ENCODE measurements at places on chromosomes 6 and 20. TPM values are rescaled to one million over a fixed set of nuclear protein-coding genes. Genes with fewer than 3 reads are reported as not detected.

- no peak for DNase-seq
Measured at GRCh38 chr20:44324343-44324742, 12.5 kb upstream of the R3HDML start.

DNA sequence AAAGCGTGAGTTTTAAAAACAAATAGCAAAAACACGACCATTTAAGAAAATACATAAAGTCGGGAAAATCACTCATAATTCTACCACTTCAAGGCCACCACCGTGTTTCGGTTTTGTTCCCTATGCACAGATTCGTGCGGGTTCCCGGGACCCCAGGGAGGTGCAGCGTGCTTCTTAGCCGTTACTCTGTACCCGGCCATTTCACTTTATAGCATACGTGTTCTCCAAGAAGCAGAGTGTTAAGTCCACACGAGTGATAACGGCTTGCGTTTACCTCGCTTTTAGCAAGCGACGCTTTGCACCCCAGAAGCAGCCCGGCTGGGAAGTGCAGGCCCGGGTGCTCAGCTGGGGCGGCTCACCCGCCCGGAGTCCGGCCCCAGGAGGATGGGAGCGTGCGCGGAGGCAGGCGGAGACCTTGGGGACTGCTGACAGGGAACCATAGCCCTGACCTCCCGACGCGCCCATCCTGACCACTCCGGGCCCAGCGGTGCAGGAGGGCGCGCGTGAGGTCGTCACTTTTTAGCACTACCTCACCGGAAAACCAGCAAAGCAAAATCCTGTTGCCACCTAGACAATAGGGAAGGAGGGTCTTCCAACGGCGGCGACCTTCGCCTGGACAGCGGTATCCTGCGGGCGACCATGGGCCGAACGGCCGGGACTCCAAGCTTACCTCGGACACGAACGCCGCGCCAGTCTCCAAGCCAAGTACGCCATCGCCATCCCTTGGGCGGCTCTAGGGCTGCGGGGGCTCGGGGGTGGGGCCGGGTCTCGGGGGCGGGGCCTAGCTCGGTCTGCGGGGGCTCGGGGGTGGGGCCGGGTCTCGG lies at the start of gene ECI2:
TSS of gene ECI2 (minus strand) at position 735 of the 824 bp plus-strand sequence. CDS start at position 720, 15 bp downstream.
- DNase-seq: peak; percentile 91

DDO gene
- 2.7 TPM for total RNA-seq

BCL2L1 gene
- total RNA-seq: 65.4 TPM

TCP11 gene
- not detected for total RNA-seq
